CD8-positive, alpha-beta memory T cell (primary cell): ENCODE measurements at places on chromosomes 11 and 22.

GRCh38 chr11:112797648-112798293 lies 163.4 kb upstream of the NCAM1 start:
- peak; percentile 23 for DNase-seq

GRCh38 chr22:37418627-37419369 lies 8.5 kb downstream of the ELFN2 start:
- DNase-seq: no peak

DNA sequence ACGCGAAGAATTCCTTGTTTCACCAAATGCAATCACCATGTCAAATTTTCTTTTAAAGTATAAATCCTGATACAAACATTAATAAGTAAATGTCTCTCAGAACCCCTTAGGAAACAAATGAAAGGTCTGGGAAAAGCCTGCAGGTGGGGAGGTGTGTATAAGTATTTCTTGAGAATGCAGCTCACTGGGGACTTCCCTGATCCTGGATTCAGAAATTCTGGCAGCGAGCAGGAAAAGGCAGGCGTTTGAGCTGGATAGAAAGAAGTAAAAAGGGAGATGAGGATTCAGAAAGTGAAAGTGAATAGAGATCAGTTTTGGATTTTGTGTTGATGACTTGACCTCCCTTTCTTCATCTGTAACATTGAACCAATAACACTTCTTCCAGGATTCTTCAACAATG lies 68.3 kb upstream of the CTSC start:
- DNase-seq: no peak

- no peak for DNase-seq
These were observed 47.7 kb downstream of the AMOTL1 start for GRCh38 chr11:94815705-94816344.

DNA sequence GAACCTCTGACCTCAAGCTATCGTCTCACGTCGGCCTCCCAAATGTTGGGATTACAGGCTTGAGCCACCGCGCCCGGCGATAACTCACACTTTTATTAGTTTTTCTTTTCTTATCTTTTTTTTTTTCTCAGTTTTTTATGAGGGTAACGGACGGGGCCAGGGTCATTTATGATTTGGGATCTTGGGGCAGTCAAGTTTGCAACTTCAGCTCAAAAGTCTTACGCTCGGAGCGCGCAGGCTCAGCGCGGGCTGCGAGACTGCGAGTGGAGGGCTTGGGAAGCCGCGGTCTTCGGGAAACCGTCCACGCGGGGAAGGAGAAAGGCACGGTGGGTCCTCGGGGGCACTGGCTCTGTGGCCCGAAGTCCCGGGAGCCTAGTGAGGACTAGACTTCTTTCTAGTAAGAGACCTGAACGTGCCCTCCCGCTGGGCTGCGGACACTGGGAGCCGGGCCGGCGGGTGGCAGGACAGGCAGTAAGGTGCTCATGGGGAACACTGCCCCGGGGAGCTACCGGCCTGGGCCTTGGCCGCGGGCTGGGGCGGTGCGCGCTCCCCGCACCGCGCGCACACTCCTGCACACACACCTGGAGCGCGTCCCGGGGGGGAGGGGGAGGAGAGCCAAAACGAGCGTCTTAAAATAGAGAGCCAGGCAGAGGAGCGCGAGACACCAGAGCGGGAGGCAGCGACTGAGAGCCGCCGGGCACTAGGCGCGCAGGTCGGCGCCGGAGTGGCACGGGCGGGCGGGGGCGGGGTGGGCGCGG lies 476 bp upstream of the BARX2 start:
- DNase-seq: no peak

GRCh38 chr11:134151083-134151747 lies 72.6 kb downstream of the NCAPD3 start:
- no peak for DNase-seq

DNA sequence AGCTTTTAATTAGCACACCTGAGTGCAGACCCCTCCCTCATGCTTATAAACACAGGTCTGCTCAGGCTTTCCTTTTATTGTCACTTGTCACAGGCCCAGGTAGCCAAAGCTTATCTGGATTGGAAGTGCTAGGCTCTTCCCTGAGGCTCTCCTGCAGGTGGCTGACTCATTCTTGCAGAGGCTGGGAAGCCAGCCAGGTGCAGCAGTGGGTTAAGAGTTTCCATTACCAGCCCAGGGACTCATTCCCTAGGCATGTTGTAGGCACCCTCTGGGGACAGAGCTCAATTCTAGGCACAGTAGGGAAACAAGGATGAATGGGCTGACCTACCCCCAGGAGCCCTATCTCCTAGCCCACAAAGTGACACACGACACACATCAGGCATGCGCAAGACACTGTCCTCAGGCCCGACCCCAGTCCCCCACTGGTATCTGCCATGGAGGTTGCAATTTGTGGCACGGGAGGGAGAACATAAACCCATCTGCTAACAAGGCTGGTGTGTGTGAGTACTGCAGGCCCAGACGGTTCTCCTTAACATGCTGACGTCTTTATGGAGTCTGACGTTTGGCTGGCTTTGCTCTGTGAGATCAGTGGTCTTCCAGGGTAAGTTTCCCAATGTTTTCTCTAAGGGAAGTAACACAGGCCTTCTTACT lies 94.2 kb downstream of the ABTB2 start:
- DNase-seq: no peak

- no peak for DNase-seq
These were observed 27.5 kb downstream of the CLPB start for GRCh38 chr11:72406540-72407527.

GRCh38 chr11:84790849-84791427 lies 836.2 kb downstream of the DLG2 start:
- DNase-seq: no peak

GRCh38 chr22:38467904-38468442 lies at the start of gene KDELR3:
TSS of gene KDELR3 (plus strand) at chr22:38468096. CDS start at chr22:38468234, 138 bp downstream.
- peak; percentile 26 for DNase-seq

DNA sequence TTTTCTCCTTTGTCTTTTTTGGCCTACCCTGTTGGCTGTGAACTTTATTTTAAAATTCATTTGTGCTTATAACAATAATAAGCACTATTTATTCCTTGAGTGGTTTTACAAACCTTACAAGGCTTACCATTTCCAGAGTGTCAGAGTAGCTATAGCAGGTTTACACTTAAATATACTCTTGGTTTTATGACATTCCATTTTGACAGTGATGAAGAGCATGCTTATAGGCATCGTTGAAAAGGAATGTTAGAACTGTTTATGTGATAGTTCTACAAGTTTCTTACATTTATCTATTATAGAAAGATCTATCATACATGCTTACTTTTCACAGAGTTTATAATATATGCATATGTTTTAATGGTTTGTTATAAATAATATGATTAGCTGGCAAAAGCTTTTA lies 84.1 kb downstream of the PDE3B start:
- no peak for DNase-seq

GRCh38 chr11:132451942-132452601 lies 1080.2 kb downstream of the OPCML start:
- DNase-seq: no peak

DNA sequence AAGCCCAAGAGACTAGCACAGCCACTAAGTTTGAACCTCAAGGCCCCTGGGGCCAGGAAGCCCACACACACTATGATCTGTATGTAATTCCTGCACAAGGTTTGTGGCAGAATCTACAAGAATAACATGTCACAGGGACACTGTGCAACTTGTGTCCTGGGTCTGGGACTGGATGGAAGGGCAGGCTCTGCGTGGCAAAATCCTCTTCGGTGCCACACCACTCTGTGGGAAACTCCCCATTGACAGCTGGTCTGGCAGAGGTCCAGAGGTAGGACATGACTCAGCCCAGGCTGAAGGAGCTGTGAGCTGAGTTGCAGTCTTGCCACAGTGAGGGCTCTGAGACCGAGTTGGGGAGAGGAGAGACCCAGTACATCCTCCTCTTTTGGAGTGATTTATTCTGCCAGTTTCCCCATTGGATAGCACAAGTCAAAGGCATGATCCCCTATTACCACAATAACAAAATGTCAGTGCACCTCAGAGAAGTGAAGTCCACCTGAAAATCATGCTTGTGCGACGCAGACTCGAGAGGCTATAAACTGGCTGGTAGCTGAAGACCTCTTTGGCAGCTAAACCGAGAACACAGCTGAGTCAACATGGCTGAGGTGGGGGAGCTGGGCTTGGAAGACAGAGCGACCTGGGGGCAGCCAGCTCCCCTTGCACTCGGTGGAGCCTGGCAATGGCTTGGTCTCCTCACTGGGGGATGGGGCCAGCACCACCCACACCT lies 23.3 kb upstream of the SERPIND1 start:
- DNase-seq: no peak

- DNase-seq: no peak
These were observed 241.4 kb downstream of the BRD1 start for GRCh38 chr22:49586244-49586748.

DNA sequence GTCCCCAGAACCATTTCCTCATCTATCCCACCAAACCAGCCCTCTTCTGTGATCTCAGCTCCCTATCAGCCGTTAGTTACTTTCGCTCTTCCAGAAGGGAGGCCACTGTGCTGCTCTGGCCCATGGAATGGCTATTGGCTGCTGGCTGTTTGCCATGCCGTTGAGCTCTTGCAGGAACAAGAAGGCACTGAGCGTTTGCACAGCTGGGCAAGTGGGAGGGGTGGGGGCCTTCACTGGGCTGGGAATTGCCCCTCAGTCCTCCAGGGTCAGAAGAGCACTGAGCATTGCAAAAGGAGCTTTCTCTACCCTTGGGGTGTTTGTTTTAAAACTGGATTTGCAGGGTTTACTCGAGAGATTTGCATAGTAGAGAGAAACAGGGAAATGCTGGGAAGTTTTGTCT lies 129.0 kb upstream of the PARVA start:
- DNase-seq: no peak

- no peak for DNase-seq
These were observed 494.6 kb upstream of the FAT3 start for GRCh38 chr11:91730057-91730456.

DNA sequence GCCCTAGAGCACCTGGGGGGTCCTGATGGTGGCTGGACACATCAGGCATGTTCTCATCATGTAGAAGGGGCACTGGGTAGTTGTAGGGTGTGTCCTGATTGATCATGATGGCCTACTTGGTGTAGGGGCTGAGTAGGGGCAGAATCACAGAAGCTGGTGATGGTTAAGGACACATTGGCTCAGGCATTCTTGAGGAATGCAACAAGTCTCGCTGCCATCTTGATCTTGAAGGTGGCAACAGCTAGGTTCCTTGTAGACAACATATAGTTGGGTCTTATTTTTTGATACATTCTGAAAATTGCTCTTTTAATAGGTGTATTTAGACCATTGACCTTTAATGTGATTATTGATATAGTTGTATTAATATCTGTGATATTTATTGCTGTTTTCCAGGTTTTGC lies 28.1 kb downstream of the PPP6R3 start:
- no peak for DNase-seq

DNA sequence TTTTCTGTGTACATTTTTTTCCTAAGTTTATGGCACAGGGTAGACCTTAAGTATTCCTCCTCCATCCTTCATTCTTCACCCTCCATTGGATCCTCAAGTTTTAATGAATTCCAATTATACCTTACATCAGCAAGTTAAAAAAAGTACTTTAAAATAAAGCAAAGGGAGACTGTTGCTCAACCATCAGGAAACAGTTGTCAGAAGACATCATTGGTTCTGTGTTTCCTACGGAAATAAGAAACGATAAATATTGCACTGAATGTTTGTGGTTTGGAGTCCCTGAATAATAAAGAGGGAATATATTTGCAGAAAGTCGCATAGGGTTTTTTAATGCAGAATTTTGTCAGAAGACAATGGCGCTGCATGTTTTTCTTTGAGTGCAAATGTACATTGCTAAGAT lies 28.1 kb upstream of the LDHA start:
- DNase-seq: no peak

DNA sequence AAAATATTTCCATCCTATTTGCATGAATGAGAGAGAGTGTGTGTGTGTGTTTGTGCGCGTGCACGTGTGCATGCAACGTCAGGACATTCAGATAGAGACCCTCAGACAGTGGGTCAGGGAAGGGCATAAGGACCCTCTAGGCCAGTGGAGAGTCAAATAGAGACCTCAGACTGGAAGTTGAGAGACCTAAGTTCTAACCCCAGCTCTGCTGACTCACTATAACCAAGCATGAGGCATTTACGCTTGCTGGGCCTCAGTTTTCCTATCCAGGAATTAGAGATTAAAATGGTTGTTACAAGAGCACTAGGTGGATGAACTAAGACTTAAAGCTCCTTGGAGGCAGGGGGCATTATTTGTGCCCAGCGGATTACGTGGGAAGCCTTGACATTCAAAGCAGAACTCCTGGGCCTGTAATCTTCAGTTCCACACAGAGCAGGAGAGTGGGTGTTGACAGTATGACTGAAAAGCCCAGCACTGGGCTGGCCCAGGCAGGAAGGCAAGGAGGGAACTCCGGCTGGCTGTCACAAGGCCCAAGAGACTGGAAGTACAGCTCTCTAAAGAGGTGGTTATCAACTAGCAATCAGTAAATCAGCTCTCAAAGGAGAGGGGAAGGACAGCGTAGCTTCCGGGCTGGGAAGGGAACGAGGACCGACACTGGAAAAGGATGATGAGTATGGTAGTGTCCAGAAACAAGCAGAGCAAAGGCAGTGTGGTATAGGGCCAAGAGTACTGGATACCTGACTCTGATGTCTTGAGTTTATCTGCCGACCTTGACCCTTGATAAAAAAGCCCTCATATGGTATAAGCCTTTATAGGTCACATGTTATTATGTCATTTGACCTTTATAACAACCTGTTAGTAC lies 9.2 kb downstream of the RHOG start:
- no peak for DNase-seq

GRCh38 chr22:19404676-19405075 lies 26.9 kb downstream of the HIRA start:
- no peak for DNase-seq

- DNase-seq: no peak
These were observed 978 bp downstream of the FLI1 start for GRCh38 chr11:128694618-128695481.
